ENCODE measurements at places on chromosomes 6 and 20. TPM values are rescaled to one million over a fixed set of nuclear protein-coding genes. Genes with fewer than 3 reads are reported as not detected.

The LGSN gene
- not detected for total RNA-seq

DNA sequence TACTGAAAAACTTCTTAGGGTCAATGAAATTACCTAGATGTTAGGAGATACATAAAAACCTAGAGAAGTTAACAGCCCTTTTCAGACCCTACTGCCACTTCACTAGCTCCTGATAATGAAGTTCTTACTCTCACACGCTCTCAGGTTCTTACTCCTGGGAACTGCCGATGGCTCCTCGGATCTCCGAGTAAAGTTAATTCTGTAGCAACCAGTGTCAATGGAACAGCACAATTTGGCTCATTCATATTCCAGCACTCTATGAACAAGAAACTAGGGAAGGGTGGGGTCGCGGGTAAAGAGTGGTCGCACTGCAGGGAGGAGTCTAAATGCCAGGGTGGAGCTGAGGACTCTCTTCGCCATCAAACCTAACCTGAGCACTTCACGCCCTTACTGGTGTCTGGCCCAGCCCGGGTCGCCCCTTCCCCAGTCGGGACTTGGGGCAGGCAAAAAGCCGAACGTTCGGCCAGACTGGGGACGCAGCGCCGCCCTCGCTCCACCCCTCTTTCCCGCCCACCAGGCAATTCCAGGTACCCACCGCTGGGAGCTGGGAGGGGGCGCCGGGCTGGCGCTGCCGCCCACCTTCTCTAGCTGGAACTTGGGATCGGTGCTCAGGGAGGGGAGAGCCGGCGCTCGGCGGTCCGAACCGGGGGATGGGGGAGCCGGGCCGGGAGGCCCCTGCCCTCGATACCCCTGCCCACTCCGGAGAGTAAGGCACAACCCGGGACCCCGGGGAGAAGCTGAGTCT is 744 bp downstream of the RAB23 start:
- H3K27ac ChIP-seq: peak overlapping the region; percentile 64
- peak overlapping the region; percentile 91 for H3K4me3 ChIP-seq
- DNase-seq: peak; percentile 51
- no peaks in the 10 kb centered on the region for H3K4me1 ChIP-seq
- H3K36me3 ChIP-seq: no peaks in the 10 kb centered on the region

GRCh38 chr6:101482606-101483005 is 89.1 kb downstream of the GRIK2 start:
- H3K4me3 ChIP-seq: no peak overlapping the region
- H3K27ac ChIP-seq: no peak overlapping the region
- no peak for DNase-seq
- no peaks in the 10 kb centered on the region for H3K36me3 ChIP-seq

DNA sequence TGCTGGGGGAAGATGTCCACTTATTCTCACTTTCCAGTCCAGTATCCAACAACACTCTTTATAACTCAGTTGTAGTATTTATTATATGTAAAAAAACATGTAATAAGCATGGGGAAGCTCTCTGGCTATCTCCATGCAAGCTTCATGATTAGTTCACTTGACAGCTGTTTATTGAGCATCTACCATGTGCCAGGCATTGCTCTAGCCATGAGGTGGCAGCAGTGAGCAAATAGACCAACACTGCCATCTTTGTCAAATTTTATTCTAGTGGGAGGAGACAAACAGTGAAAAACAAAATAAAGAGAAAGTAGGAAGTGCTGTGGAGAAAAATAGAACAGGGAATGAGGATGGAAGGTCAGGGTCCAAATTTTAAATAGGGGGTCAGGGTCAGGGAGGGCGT is 131.8 kb downstream of the CFAP61 start:
- H3K4me1 ChIP-seq: no peaks in the 10 kb centered on the region
- H3K36me3 ChIP-seq: no peaks in the 10 kb centered on the region
- no peaks in the 10 kb centered on the region for H3K27me3 ChIP-seq

GRCh38 chr6:11275598-11275997 is 43.1 kb upstream of the NEDD9 start:
- no peak overlapping the region for H3K27ac ChIP-seq
- no peak for DNase-seq
- H3K36me3 ChIP-seq: peaks cover 8% of the 10 kb centered on the region
- H3K4me1 ChIP-seq: peaks cover 35% of the 10 kb centered on the region
- H3K4me3 ChIP-seq: no peak overlapping the region

- no peak overlapping the region for H3K27ac ChIP-seq
- H3K4me3 ChIP-seq: no peak overlapping the region
- H3K36me3 ChIP-seq: peaks cover 6% of the 10 kb centered on the region
- no peaks in the 10 kb centered on the region for H3K27me3 ChIP-seq
Measured at GRCh38 chr6:20575704-20576451, 41.6 kb downstream of the CDKAL1 start.

The MUCL3 gene
- total RNA-seq: not detected

The EDN1 gene
- not detected for total RNA-seq

DNA sequence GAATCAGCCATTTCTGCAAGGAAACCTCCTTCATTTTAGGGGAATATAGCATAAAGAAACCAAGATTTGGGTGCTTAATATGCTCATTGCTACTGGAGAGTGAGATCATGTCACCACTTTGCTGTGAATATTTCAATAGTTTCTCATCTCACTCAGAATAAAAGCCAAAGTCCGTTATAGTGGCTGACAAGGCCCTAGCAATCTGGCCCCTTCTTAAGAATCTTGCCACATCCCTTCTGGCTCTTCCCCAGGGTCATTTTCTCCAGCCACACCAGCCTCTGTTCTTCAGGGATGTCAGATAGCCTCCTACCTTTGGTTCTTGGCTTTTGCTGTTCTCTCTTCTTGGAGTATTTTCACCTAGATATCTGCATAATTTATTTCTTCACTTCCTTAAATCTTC is 24.8 kb upstream of the MLIP start:
- no peak overlapping the region for H3K4me3 ChIP-seq
- no peak overlapping the region for H3K27ac ChIP-seq
- H3K4me1 ChIP-seq: no peaks in the 10 kb centered on the region
- DNase-seq: no peak
- no peaks in the 10 kb centered on the region for H3K27me3 ChIP-seq

- no peaks in the 10 kb centered on the region for H3K4me1 ChIP-seq
- no peak for DNase-seq
- no peaks in the 10 kb centered on the region for H3K27me3 ChIP-seq
- H3K27ac ChIP-seq: no peak overlapping the region
- H3K36me3 ChIP-seq: no peaks in the 10 kb centered on the region
Measured at GRCh38 chr20:15196547-15197255, 859.3 kb upstream of the FLRT3 start.

The RSPO3 gene
- total RNA-seq: not detected

- H3K4me3 ChIP-seq: no peak overlapping the region
- H3K4me1 ChIP-seq: peaks cover 5% of the 10 kb centered on the region
- H3K36me3 ChIP-seq: no peaks in the 10 kb centered on the region
- no peak for DNase-seq
Measured at GRCh38 chr6:130466748-130467061, 100.9 kb downstream of the TMEM200A start.

The VGLL2 gene
- total RNA-seq: not detected

GRCh38 chr6:32393665-32394420 is 13.1 kb downstream of the BTNL2 start:
- DNase-seq: no peak
- H3K27me3 ChIP-seq: no peaks in the 10 kb centered on the region
- H3K4me1 ChIP-seq: no peaks in the 10 kb centered on the region
- no peak overlapping the region for H3K27ac ChIP-seq
- H3K36me3 ChIP-seq: no peaks in the 10 kb centered on the region

GRCh38 chr20:22223236-22223635 is 361.1 kb downstream of the FOXA2 start:
- no peaks in the 10 kb centered on the region for H3K27me3 ChIP-seq
- no peak overlapping the region for H3K4me3 ChIP-seq
- no peaks in the 10 kb centered on the region for H3K4me1 ChIP-seq
- no peak overlapping the region for H3K27ac ChIP-seq
- no peak for DNase-seq

DNA sequence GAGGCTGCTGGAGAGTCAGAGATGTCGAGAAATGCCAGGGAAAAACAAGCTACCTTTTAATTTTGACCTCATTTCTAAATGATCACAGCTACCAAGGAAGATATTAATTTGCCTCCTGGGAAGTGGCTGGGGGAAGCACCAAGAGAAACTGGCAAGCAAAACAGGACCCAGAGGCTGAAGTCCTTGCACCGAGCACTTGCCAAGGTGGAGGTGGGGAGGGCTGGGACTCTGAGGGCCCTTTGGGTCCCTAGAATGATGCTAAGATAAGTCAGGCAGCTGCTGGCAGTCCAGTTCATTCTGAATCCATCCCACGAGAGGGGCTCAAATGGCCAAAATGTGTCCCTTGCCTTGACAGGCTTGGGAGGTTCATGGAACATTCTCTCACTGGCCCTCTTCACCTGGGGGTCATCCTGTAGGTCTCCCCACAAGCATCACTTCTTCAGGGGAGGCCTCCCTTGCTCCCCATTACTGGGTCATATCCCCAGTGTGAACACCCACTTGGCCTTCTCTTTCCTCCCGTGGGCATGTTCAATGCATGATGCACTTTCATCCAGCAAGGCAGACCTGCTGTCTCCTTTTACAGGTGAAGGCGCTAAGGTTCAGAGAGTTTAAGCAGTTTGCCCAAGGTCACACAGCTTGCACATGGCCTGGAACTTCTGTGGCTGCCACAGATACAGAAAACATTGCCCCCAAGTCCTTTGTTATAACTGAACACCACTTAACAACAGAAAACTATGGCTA is 39.1 kb upstream of the BLCAP start:
- no peaks in the 10 kb centered on the region for H3K4me1 ChIP-seq
- no peak overlapping the region for H3K4me3 ChIP-seq
- H3K36me3 ChIP-seq: no peaks in the 10 kb centered on the region
- no peak overlapping the region for H3K27ac ChIP-seq

DNA sequence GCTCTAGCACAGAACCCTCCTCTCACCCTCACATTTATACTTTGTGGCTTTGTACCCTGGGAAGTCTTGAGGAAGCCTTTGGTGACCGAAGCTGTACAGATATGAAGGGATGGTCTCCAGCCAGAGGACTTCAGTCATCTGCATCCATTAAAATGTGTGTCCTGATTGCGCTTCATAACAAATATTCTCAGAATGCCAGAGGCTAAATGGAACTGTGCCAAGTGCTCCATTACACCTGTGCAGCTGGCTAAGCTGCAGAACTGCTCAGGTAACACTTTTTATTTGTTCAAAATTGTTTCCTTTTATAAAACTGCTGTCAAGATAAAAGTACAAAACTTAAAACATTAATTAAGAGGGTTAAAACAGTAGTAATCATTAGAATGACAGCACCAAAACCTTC is 22.3 kb downstream of the TPBG start:
- H3K4me1 ChIP-seq: no peaks in the 10 kb centered on the region
- no peak overlapping the region for H3K4me3 ChIP-seq
- H3K27me3 ChIP-seq: no peaks in the 10 kb centered on the region
- H3K36me3 ChIP-seq: no peaks in the 10 kb centered on the region
- no peak overlapping the region for H3K27ac ChIP-seq
- no peak for DNase-seq

DNA sequence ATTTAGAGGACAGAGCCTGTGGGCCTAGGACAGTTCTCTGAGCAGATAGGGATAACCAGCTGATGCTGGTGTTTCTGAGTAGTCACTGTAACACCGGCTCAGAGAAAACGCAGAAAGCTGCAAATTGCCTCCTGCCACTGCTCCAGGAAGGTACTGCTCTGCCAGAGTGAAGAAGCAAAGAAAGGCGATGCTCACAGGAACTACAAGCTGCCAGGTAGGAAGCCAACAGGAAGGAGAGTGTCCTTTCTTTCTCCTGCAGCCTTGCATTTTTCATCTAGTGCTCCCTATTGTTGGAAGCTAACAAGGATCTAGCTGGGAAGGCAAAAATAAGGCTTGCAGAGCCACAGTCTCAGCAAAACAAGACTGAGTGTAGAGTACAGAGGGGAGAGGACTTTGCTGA is 70.7 kb upstream of the RAB32 start:
- H3K27ac ChIP-seq: no peak overlapping the region
- no peaks in the 10 kb centered on the region for H3K27me3 ChIP-seq

GRCh38 chr6:50585441-50586330 is 127.6 kb upstream of the TFAP2D start:
- no peaks in the 10 kb centered on the region for H3K27me3 ChIP-seq
- no peaks in the 10 kb centered on the region for H3K4me1 ChIP-seq
- no peaks in the 10 kb centered on the region for H3K36me3 ChIP-seq
- no peak for DNase-seq

DNA sequence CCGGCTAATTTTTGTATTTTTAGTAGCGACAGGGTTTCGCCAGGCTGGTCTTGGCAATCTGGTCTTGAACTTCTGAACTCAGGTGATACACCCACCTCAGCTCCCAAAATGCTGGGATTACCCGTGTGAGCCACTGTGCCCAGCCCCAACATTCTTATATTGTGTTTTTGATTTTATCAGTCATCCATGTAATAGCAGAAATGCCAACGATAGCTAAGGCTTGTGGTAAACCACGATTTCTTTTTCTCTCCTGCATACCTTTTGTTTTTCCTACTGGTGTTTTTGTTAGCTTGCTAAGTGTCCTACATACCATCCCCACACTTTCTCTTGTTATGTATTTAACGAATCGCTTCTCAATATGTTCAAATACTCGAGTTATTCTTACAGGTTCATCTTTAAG is 12.1 kb downstream of the PHACTR2 start:
- no peak for DNase-seq
- no peaks in the 10 kb centered on the region for H3K4me1 ChIP-seq
- no peaks in the 10 kb centered on the region for H3K27me3 ChIP-seq
